Stimulated activated CD8-positive, alpha-beta memory T cell treated with anti-CD3 and anti-CD28 coated beads, Interleukin-12 subunit alpha, Interleukin-12 subunit beta, amount 100 ng/mL, for 1 hour (primary cell): ENCODE measurements at places on chromosomes 5 and 9.

GRCh38 chr5:147688656-147689356 is 93.7 kb downstream of the JAKMIP2 start:
- no peak for DNase-seq

- no peak for DNase-seq
These were observed 36.4 kb downstream of the MTX3 start for GRCh38 chr5:79954620-79955019.

GRCh38 chr9:99103901-99104458 is 933 bp upstream of the TGFBR1 start:
- no peak for DNase-seq

GRCh38 chr5:157521704-157522029 is 53.9 kb downstream of the ADAM19 start:
- no peak for DNase-seq

- DNase-seq, result peak; percentile 9
These were observed 1.5 kb downstream of the GGTA1 start for GRCh38 chr9:121498150-121498486.

DNA sequence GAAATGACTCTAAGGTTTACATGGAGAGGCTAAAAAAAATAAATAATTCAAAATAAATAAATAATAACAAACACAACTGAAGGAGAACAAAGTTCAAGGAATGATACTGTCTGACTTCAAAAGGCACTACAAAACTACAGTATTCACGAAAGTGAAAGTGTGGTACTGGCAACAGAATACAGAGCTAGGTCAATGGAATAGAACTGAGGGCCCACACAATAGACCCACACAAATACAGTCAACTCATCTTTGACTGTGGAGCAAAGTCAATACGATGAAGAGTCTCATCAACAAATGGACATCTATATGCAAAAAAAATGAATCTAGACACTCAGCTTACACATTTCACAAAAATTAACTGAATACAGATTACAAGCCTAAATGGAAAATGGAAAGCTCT is 75.3 kb downstream of the FBXW11 start:
- no peak for DNase-seq

DNA sequence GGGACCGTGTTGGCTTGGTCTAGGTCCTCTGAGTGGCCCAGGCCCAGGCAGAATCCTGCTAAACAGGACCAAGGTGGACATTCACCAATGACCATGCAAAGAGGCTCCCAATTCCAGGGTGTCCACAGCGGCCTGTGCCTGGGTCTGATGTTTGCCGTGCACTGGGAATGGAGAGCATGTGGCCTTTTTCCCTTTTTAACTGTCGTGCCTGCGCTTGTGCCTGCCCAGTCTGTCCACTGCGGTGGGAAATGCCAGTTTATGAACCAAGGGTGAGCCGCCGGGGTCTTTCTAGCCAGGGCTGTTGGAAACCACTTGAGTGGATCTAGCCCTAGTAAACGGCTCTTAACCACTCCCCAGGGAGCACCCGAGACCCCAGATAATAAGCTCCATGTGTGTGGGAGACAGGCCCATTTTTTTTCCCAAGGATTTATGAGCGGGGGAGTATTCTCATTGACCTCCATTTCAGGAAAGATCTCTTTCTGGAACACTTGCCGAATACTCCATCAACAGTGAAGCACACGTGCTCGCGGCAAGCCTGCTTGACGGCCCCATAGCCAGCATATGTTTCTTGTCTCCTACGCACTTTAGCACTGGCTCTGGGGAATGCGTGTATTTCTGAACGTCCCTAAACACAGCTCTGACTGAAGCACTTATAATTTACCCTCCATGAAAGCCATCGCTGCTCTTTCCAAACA is 93.2 kb upstream of the PHYKPL start:
- DNase-seq, result no peak

DNA sequence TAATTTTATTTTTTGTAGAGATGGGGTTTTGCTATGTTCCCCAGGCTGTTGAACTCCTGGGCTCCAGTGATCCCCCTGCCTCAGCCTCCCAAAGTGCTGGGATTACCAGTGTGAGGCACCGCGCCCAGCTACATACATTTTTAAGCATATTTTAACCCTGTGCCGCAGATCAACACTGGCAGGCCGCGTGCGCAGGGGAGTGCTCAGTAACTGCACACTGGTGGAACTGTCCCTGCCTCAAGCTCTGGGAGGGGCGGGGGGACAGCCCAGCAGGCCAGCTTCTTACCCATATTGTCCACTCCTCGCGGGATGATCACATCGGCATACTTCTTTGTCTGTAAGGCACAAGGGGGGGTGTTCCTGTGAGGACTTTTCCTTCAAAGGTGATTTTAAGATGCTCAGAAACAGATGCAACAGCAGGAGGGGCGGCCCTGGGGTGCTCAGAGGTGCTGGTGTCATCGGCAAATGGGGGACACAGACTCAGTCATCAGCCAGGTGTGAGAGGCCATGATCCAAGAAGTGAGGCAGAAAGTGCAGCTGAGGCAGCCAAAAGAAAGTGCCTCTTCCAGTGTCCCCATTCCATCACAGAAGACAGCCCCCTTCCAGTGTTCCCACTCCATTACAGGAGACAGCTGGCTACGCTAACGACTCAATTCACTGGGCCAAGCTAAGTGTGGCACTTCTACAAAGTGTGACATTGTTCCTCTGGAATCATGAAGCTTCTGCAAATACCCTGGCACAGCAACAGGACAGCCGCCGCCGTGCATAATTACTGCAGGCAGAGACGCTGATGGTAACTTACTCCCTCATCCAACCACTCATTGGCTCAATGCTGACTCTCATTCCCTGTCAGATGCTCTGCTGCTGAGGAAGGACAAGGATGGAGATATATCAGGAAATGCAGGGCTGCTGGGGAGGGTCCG is 5.2 kb downstream of the UCK1 start:
- DNase-seq, result no peak

GRCh38 chr9:34862836-34863235 is 95.2 kb upstream of the PHF24 start:
- DNase-seq, result no peak

GRCh38 chr5:141077826-141078225 is 16.6 kb upstream of the PCDHB2 start:
- no peak for DNase-seq

GRCh38 chr9:107059220-107059619 is 196.3 kb downstream of the ZNF462 start:
- DNase-seq, result no peak

- no peak for DNase-seq
These were observed 41.7 kb upstream of the CLINT1 start for GRCh38 chr5:157900644-157901043.

- DNase-seq, result no peak
These were observed 170.2 kb upstream of the IRX2 start for GRCh38 chr5:2921651-2922050.

DNA sequence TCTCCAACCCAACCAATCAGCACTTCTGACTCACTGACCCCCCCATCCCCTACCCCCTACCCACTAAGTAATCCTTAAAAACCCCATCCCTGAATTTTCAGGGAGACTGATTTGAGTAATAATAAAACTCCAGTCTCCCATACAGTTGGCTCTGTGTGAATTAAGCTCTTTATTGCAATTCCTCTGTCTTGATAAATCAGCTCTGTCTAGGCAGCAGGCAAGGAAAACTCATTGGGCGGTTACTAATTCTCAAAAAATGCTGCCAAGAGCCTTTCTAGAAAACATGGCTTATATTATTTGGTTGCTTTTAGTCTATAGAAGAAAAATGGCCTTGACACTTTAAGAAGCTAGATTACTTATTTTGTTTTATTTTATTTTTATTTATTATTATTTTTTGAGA is 131.7 kb downstream of the SUSD1 start:
- no peak for DNase-seq

- no peak for DNase-seq
These were observed 19.3 kb upstream of the HSPA9 start for GRCh38 chr5:138594305-138595058.

- no peak for DNase-seq
These were observed 103.5 kb upstream of the SIMC1 start for GRCh38 chr5:176134529-176135223.

- no peak for DNase-seq
These were observed 29.4 kb upstream of the CKMT2 start for GRCh38 chr5:81203729-81204128.

GRCh38 chr5:174799121-174799520 is 74.7 kb downstream of the MSX2 start:
- no peak for DNase-seq

- DNase-seq, result no peak
These were observed 285.6 kb downstream of the RASEF start for GRCh38 chr9:82777366-82777765.

GRCh38 chr5:92860061-92860460 is 721.0 kb downstream of the NR2F1-AS1 start:
- DNase-seq, result no peak

DNA sequence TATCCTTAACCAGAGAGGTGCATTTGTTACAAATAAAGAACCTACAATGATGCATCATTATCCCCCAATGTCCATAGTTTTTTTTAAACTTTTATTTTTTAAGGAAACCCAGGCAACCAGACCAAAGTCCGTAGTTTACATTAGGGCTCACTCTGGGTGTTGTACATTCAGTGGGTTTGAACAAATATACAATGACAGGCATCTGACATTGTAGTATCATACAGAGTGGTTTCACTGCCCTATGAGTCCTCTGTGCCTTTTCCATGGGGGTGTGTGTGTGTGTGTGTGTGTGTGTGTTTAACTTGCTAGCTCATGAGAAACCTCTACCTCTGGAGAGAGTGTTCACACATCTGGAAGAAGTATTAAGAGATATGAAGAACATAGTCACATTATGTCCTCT is 141.5 kb downstream of the KDM4C start:
- DNase-seq, result no peak
